OCI-M1 (cell line): ENCODE measurements at places on chromosomes 16 and 17.

DNA sequence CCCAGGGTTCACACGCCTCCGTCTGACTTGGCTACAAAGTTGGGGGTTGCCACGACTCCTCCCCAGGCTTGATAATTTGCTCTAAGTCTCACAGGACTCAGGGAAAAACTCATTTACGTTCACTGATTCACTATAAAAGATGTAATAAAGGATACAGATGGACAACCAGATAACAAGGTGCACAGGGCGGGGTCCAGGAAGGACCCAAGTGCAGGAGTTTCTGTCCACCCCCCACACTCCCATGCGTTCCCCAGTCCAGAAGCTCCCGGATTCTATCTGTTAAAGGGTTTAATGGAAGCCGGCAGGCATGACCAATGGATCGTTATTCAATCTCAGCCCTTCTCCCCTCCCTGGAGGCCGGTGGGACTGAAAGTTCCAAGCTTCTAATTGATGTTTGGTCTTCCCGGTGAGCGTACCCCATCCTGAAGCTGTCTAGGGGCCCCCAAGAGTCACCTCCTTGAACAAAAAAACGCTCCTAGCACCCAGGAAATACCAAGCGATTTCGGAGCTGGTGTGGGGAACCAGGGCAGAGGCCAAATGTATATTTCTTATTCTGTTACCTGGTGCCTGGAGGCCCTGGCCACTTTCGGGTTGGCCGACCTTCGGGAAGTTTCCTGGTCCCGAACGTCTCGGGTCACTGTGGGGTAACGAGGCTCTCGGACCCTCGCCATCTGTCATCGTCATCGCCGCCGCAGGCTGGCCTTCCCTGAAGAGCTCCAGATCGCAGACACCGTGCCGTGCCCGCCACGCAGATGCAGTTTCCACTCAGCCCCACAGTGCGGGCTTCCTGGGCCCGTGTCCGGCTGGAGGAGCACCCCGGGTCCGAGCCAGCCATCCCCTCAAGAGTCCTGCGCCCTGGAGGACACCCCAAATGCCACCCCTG lies 13.5 kb upstream of the METRNL start:
- no peak for DNase-seq

GRCh38 chr17:4902540-4902939 lies 358 bp downstream of the CHRNE start:
- peak; percentile 58 for DNase-seq

GRCh38 chr17:40108970-40109824 lies 8.8 kb upstream of the NR1D1 start:
- DNase-seq = peak; percentile 64

- no peak for DNase-seq
These were observed 20.7 kb upstream of the CCDC92B start for GRCh38 chr17:2770129-2770528.

- DNase-seq = no peak
These were observed 154.1 kb upstream of the CDH5 start for GRCh38 chr16:66212428-66212827.
